Effector CD8-positive, alpha-beta T cell (primary cell): ENCODE measurements at places on chromosomes 2 and 18.

GRCh38 chr2:43133336-43133707 lies 93.1 kb downstream of the ZFP36L2 start:
- no peak for DNase-seq

DNA sequence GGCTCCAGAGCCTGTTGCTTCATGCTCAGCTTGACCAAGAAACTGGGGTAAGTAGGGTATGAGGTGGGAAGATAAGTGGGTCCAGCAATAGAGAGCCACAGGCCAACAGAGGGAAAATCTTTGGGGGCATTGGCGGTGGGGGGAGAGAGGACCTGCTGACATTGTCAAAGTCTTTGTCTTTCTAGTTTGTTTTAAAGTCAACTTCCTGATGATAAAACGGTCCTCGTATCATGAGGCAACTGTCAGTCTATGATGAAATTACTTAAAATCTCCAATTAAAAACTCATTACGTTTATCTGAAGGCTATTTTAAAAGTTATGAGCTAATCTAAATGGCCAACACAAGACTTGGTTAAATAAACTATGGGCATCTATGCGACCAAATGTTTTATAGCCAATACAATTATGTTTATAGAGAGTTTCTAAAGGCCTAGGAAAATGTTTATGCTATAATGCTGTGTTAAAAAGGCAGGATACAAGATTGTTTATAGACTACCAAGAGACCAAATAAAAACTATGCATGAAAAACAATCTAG lies 84.4 kb upstream of the CD28 start:
- DNase-seq, result no peak

GRCh38 chr2:215784371-215784783 lies 229.0 kb downstream of the MREG start:
- DNase-seq, result no peak

GRCh38 chr2:161354106-161354505 lies 45.9 kb downstream of the PSMD14 start:
- DNase-seq, result no peak

DNA sequence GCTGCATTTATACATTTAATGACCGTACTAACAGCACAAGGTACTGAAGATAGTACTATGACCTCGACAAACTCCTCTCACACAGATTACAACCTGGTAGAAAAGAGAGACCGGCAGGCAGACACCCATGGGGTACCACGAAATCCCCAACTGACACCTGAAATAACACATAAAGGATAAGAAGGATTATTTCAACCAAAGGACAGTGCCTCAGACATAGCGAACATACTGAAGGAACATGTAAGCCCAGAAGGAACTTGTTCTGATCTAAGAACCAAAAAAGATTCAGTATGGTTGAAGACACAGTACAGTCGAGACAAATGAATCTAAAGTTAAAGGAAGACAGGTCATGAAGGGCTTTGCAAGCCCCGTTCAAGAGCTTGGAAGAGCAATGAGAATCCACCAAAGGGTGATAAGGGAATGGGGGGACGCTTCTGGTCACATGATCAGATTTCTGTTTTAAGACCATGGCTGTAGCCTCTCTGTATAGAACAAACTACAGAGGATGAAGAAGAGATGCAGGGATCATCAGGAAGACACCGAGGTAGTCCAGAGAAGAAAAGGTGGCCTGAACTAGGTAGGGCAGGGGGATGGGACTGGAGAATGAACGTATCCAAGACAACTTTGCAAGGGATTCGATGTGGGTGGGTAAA lies 902 bp downstream of the MCFD2 start:
- DNase-seq, result no peak

GRCh38 chr2:238433300-238433915 lies 6.7 kb downstream of the ASB1 start:
- DNase-seq, result no peak

DNA sequence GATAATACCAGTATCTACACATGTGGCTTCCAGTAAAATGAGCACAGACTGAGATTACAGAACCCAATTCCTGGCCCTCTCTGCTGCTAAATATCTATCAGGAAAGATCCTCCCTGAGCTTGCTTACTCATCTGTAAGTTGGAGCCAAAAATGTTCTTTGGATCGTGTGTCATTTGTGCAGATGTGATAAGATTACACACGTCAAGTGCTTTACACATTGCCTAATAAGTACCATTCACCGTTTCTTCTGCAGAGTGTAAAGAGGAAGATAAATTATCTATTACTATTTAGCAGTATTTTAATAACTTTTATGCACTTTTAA lies 23.2 kb upstream of the SLC20A1 start:
- DNase-seq, result no peak

DNA sequence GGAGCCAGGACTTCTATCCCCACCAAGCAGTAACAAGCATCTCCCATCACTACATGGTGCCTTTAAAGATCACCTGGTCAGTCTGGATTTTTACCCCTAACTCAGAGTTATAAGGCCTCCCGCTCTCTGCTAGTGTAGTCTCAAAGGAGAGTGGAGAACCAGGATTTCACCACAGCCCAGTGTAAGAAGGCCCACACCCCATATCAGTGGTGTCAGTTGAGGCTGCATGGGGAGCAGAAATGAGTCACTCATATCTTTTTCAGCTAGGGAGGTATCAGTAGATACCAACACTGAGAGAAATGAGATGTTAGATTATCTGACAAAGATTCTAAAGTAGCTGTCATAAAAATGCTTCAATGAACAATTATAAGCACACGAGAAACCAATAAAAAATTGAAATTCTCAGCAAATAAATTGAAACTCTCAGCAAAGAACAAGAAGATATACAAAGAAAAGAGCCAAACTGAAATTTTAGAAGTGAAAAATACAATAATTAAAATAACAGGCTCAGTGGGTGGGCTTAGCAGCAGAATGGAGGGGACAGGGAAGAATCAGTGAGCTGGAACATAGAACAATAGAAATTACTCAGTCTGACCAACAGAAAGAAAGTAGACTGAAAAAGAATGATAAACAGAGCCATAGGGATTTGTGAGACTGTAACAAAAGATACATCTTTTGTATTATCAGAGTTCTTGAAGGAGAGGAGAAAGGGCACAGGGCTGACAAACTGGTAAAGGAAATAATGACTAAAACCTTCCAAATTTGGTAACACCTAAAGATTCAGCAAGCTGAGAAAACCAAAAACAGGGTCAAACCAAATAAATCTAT lies 257.7 kb downstream of the ANAPC1 start:
- no peak for DNase-seq

DNA sequence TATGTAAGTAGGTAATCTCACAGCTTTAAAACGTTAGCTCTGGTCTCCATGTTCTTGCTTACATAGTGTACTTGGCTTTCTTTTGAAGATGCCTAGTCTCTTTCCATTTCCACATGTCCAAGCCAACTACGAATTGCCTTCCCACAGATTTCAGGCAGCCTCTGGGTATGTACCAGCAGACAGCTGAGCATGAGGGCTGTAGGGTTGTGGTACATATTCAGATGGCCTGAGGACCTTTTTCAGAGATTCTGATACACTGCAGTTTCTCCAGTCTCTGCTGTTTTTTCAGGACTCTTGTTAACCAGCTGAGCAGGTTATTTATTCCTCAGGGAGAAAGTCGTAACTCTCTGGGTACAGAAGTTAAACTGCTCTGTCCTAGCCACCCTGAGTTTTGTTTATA lies 3.1 kb upstream of the KCNJ13 start:
- no peak for DNase-seq

GRCh38 chr18:78113136-78113939 lies 863.7 kb downstream of the GALR1 start:
- no peak for DNase-seq

- DNase-seq, result no peak
Observed at GRCh38 chr2:9439536-9439935, 16.1 kb downstream of the CPSF3 start.

- no peak for DNase-seq
Observed at GRCh38 chr18:1846640-1847039, 724.7 kb downstream of the METTL4 start.

DNA sequence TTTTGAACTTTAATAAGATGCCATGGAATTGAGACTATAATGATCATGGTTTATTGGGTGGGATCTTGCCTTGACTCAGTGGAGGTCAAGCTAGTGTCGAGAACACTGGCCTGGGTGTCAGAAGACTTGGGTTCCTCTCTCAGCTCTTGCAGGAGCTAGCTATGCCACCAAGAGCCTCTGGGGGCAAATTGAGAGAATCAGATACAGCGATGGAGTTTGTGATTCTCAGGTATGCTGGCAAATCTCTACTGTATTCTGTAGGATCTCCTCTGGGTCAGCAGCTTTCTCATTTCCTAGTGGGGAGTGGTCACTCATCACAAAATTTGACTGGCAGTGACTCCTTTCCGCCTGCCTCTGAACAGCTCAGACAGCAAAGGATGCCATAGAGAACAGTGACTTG lies 477.0 kb downstream of the RNF144A start:
- DNase-seq, result no peak

DNA sequence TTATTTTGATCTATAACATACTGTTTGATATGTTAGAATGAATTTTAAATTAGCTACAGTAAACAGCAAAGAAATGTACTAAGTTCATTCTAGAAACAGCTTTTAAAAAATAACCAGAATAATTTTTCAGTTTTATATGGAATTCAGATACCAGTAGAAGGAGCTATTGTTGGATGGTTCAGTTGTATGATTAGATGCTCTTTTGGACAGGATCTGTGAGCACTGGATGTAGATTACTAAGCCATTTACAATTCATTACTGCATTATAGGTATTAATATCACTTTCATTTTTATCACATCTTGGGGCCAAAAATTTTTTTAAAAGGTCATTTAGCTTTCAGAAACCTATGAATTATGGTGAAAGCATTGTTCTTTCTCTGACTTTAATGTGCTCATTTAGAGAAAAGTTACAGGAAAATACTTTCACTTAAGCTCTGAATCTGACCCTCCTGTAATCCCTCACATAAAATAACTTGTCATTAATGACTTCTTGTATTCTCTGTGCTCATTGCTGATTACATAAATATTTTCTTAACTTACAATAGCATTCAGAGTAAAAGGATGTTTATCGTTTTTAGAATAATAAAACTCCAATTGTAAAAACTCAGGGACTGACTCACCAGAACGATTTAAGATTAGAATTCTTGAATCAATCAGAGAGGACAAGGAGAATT lies 750.2 kb downstream of the SLC4A3 start:
- DNase-seq, result no peak

GRCh38 chr2:55965966-55966365 lies 42.4 kb upstream of the EFEMP1 start:
- DNase-seq, result no peak

DNA sequence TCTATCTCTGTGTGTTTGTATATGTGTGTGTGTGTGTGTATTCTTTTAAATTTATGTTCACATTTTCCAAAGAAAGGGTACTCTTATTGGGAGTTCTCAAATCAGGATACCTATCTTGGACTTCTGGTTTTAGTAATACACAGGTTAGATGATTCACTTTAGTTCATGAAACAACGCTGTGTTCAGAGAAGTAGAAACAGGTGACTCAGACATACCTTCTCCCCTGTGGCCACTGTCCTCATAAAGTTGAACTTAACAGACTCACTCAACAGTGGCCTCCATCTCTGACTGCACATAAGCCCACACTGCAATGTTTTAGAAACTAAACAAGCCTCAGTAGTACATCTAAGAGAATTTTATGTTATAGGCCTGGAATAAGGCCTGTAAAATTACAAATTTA lies 566.6 kb upstream of the VRK2 start:
- DNase-seq, result no peak
